SK-N-SH (cell line): ENCODE measurements at places on chromosomes 5 and 9. TPM values are rescaled to one million over a fixed set of nuclear protein-coding genes. Genes with fewer than 3 reads are reported as not detected.

GRCh38 chr5:32523625-32524024, 61.7 kb upstream of the SUB1 start:
- H3K4me1 ChIP-seq: no peaks in the 10 kb centered on the region
- no peaks in the 10 kb centered on the region for H3K27me3 ChIP-seq
- no peak overlapping the region for H3K27ac ChIP-seq

TAF11L5 gene
- polyA plus RNA-seq: not detected in 2 replicates

DNA sequence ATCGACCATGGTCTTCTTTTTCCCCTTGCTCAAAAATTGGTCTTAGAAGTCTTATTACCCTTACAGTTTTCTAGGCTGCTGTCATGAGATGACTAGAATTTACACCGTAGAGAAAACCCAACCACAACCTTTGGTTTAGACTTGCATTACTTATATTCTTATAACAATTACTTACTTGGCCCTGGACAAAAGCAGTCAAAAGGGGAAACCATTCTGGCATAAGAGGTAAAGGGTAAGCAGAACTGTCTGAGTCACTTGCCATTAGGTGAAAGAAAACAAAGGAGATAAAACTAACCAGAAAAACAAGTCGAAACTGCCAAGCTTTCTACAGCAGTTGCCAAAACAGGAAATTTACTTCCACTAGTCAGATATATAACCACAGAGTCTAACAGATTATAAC, 17.9 kb downstream of the TMEM245 start:
- H3K4me1 ChIP-seq: peaks cover 38% of the 10 kb centered on the region
- H3K36me3 ChIP-seq: peaks cover 35% of the 10 kb centered on the region
- H3K27me3 ChIP-seq: no peaks in the 10 kb centered on the region
- DNase-seq: no peak
- peak overlapping the region; percentile 50 for H3K27ac ChIP-seq

TUBB4B gene
- polyA plus RNA-seq: 415 and 508 TPM in 2 replicates

PTGES gene
- 3.2 and 5.2 TPM in 2 replicates for polyA plus RNA-seq

BTNL8 gene
- polyA plus RNA-seq: not detected in 2 replicates
